Activated CD4-positive, alpha-beta T cell treated with anti-CD3 and anti-CD28 coated beads, Interleukin-2, Interleukin-6, amounts not matched to agents 100 ng/mL and 50 ng/mL, durations not matched to agents 16 hours and 8 hours (primary cell): ENCODE measurements at places on chromosomes 16 and 17.
A peak's percentile ranks its signal among the peaks of the same experiment; 100 is the strongest.

GRCh38 chr17:63595132-63595531 is 5.6 kb upstream of the TACO1 start:
- DNase-seq = no peak

- no peak for DNase-seq
These were observed 220.6 kb downstream of the HS3ST4 start for GRCh38 chr16:25912321-25912720.

DNA sequence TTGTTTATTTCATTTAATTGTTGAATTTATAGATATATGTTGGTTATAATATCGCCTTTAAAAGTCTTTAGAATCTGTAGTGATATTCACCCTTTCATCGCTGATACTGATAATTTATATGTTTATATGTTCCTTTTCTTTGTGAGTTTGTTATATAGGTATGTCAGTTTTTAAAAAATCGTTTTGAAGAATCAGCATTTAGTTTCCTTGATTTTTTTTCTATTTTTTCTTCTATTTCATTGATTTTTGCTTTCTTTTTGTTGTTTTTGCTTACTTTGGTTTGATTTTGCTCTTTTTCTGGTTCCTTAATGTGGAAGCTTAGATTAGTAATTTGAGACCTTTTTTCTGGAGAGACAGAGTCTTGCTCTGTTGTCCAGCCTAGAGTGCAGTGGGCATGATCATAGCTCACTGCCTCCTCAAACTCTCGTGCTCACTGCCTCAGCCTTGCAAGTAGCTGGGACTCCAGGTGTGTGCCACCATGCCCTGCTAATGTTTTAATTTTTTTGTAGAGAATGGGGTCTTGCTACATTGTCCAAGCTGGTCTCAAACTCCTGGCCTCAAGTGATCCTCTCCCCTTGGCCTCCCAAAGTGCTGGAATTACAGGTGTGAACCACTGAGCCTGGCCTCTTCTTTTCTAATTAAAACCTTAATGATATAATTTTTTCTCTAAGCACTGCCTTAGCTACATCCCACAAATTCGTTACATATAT is 7.5 kb downstream of the IST1 start:
- no peak for DNase-seq

GRCh38 chr17:77372444-77373298 is 231.9 kb downstream of the SEC14L1 start:
- peak; percentile 81 for DNase-seq

- DNase-seq = no peak
These were observed 7.8 kb downstream of the DBNDD1 start for GRCh38 chr16:90011508-90011819.

GRCh38 chr16:86044241-86044671 is 145.3 kb downstream of the IRF8 start:
- peak; percentile 36 for DNase-seq

DNA sequence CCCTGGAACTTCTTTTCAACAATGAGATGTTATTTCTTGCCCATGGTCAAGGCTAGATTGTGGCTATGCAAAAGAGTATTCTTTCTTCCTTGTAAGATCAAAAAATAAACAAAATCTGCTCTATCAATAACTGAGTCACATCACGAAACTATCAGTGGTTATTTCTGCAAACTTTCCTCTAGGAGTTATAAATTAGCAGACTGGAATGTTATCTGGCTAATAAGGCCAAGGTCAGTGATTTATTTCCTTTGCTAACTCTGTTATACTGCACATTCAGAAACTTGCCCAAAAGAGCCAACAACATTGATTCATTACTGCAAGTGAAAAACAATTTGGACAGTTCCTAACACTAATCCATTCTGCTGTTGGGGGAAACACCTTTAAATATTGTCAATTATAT is 5.0 kb downstream of the ARL6IP1 start:
- DNase-seq = no peak

GRCh38 chr16:71230122-71230845 is at the start of gene HYDIN:
HYDIN (minus strand) TSS chr16:71230722; CDS start chr16:71186895, 43,827 bp downstream.
- DNase-seq = peak; percentile 25

- no peak for DNase-seq
These were observed 814 bp upstream of the CDH3 start for GRCh38 chr16:68644296-68644695.

GRCh38 chr17:82006468-82007227 is 16.0 kb downstream of the CENPX start:
- DNase-seq = no peak

- no peak for DNase-seq
These were observed 183.2 kb upstream of the HSBP1 start for GRCh38 chr16:83624429-83625120.

GRCh38 chr17:65857718-65858117 is 296.3 kb upstream of the AXIN2 start:
- DNase-seq = no peak

GRCh38 chr16:58070585-58070984 is 45.0 kb downstream of the MMP15 start:
- DNase-seq = no peak

GRCh38 chr17:80029258-80029974 is 6.3 kb downstream of the TBC1D16 start:
- DNase-seq = no peak

DNA sequence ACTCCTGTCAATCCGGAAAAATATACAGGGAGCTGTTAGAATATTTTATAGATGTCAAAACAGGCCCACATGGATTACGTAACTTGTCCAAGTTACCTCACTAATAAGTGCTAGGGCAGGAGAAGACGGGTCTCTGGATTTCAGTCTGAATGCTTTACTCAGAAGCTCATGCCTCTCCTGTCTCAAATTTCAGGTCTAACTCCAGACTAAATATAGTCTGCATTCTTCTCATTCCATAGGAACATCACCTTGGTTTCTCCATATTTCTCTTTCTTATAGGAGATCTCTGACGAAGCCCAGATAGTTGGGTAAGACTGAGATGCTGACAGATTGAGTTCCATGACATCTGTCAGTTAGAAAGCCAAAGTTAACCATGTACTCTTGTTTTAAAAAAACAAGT is 174.2 kb downstream of the STX8 start:
- DNase-seq = no peak

DNA sequence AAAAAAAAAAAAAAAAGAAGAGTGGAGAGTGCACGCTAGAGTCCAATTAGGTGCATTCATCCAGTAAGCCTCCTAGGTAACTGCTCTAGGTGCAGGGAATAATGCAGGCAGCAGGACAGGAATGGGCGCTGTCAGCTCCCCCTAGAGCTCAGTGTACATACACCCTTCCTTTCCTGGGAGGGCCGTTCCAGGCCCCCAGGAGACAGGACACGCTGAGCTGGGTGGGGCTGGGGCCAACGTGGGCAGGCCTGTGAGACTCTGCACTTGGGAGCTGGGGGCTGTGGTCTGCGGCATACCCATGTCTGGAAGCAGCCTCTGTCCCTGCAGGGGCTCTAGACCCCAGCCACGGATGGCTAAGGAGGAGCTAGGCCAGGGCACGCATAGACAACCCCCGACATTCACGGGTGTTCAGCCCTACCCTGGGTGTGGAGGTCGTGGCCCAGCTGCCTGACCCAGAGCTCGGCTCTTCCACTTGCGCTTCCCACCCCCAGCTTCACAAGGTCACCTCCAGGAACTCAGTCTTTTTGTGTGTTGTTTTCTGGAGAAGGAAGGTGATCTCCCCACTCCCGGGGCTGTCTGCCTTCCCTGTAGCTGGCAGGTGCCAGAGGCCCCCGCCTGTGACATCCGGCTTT is 1.0 kb upstream of the ANTKMT start:
- DNase-seq = peak; percentile 30

GRCh38 chr16:87365021-87365713 is 18.4 kb downstream of the FBXO31 start:
- no peak for DNase-seq

- no peak for DNase-seq
These were observed 13.7 kb upstream of the NLRC3 start for GRCh38 chr16:3590736-3591435.

GRCh38 chr16:50257876-50258275 is 8.5 kb upstream of the ADCY7 start:
- DNase-seq = no peak

DNA sequence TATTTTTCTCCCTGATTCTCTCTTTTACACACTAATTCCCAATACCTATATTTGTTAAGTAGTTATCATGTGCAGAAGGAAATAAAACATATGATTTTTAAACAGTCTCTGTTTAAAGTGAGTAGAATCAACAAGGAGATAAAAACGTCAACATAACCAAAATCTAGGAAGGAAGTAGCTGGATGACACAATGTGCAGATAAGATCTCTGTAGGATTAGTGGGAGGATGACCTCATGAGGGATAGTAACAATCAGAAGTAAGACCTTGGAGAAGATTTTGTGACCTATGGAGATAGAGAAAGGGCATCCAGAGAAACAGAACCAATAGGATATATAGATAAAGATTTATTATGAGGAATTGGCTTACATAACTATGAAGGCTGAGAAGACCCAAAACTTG is 262.6 kb upstream of the CDH11 start:
- DNase-seq = no peak

DNA sequence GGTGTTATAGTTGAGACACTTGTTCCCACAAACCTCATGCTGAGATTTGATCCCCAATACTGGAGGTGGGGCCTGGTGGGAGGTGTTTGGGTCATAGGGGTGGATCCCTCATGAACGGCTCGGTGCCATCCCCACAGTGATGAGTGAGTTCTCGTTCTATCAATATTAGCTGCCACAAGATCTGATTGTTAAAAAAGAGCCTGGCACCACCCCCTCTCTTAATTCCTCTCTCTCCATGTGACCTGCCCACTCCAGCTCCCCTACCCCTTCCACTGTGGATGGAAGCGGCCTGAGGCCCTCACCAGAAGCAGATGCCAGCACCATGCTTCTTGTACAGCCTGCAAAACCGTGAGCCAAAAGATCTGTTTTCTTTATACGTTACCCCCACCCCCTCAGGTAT is 31.2 kb downstream of the TRIM16 start:
- no peak for DNase-seq

- no peak for DNase-seq
These were observed 13.5 kb downstream of the KIF18B start for GRCh38 chr17:44933824-44934744.

GRCh38 chr16:68202091-68202519 is 33.8 kb downstream of the ESRP2 start:
- DNase-seq = no peak

GRCh38 chr17:75845933-75846691 is 1.9 kb upstream of the UNC13D start:
- DNase-seq = no peak

GRCh38 chr17:13646411-13646810 is 44.7 kb upstream of the HS3ST3A1 start:
- DNase-seq = no peak

DNA sequence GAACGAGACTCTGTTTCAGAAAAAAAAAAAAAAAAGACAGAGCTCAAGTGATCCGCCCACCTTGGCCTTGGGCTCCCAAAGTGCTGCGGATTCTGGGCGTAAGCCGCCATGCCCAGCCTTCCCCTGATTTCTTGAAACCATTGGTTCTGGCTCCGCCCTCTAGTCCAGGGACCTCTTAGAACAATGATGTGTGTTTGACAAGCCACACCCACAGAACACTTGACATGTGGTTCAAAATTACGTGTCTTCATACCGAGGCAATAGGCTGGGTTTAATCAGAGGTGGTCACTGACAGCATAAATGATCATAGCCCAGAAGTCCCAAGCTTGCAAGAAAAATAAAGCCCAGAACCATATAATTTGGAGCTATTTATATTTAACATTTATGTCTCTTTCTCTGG is 23.0 kb downstream of the KNOP1 start:
- DNase-seq = no peak

- peak; percentile 60 for DNase-seq
These were observed 775 bp downstream of the CYTH1 start for GRCh38 chr17:78781104-78781892.

- DNase-seq = no peak
These were observed 40.9 kb downstream of the FBXL20 start for GRCh38 chr17:39360537-39360936.

DNA sequence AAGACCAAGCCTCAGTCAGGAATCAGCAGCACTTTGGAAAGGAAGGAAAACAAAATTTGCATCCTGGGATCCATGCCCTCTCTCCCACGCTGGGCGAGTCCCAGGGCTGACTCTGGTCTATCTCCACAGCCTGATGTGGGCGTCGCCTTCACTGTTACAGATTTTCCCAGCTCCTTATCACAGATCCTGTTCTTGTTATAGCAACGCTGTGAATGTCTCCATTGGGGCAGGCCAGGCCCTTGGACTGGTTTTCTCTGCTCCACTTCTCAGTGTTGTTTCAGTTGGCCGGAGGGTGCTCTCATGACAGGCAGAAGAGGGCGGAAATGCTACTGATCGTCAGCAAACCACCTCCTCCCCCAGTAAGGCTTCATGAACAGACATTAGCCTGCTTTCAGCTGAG is 127.9 kb upstream of the CDH11 start:
- DNase-seq = no peak

DNA sequence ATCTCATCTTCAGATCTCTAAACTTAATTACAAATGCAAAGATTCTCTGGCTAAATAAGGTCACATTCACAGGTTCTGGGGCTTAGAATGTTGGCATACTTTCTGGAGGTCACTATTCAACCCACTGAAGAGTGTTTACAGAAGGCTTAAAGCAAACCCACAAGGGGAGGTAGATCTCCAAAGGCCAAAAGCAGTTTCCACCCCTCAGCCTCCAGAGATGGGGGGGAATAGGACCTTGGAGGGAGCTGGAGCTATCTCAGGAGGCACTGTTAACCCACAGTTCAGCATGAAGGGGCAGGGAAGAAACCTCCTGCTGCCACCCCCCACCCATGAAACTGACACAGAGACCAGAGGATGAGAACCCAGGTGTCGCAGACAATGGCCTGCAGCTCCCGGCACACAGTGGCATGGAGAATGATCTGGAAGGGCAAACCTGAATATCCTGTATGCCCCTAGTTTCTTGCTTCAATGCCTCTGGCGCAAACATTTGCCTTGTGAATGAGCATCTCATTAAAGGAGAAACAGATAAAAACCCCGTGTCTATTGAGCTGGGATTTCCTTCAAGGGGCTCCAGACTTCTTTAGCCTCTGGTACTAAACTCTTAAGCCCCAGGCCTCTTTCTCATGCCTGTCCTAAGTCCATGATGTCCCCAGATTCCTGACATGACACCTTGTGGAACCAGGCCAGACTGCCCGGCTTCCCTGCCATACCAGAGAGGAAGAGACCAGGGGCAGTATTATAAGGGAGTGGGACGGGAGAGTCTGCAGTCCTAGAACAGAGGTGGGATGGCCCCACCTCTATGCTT is 103.1 kb upstream of the CDH5 start:
- no peak for DNase-seq

GRCh38 chr16:57382535-57383275 is 10.4 kb downstream of the CX3CL1 start:
- no peak for DNase-seq

GRCh38 chr16:19118938-19119431 is 5.2 kb downstream of the ITPRIPL2 start:
- peak; percentile 68 for DNase-seq

- peak; percentile 99 for DNase-seq
These were observed 5.1 kb downstream of the DLG4 start for GRCh38 chr17:7214300-7215135.

DNA sequence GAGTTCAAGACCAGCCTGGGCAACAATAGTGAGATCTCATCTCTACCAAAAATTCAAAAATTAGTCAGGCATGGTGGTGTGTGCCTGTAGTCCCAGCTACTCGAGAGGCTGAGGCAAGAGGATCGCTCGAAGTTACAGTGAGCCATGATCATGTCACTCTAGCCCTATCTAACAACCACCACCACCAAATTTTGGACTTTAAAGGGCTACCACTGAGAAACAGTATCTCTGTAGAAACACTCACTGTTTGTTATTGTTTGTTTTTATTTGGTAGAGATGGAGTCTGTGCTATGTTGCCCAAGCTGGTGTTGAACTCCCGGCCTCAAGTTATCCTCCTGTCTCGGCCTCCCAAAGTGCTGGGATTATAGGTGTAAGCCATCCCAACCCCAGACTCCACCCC is 1.3 kb upstream of the UBALD2 start:
- DNase-seq = no peak
